ENCODE measurements at places on chromosomes 12 and 14.
A peak's percentile ranks its signal among the peaks of the same experiment; 100 is the strongest.

- DNase-seq, result no peak
These were observed 3.6 kb downstream of the GOLGA3 start for GRCh38 chr12:132825089-132825488.

DNA sequence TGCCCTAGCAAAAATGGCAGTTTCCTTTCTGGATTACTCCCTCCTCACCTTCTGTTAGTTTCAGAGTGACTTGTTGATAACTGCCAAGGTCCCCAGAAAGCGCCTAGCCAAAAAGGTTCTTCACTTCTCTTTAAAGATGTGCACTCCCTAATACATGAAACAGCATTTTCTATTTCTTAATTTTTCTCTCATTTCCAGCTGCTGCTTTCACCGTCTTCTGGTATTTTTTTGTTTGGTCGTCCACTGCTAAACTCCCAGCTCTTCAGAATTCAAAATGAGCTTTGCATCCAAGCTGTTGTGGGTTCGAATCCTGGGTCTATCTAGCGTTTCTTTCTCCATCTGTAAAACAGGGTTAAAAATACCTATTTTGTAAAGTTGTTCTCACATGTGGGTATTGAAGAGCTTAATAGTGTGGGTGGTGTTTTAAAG is 397 bp upstream of the BORCS5 start:
- no peak for DNase-seq

GRCh38 chr14:58639842-58640484 is 2.2 kb downstream of the DACT1 start:
- DNase-seq, result no peak

DNA sequence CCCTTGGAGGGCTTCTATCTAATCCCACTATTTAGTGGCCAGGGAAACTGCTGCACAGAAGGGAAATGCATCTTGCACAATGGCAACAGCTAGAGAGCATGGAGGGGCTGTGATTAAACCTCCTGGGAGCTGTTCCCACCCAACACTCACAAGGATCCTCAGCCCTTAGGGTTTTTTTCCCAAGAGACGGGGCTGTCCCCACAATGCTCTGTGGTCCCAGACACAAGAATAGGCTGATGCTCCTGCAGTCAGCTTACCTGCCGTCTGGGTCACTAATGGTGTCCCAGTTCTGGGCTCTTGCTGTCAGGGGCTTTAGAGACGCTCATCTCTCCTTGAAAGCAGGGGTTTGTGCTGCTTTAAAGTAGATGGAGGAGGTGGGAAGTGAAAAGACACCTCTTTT is 4.6 kb downstream of the SERPINA1 start:
- no peak for DNase-seq

DNA sequence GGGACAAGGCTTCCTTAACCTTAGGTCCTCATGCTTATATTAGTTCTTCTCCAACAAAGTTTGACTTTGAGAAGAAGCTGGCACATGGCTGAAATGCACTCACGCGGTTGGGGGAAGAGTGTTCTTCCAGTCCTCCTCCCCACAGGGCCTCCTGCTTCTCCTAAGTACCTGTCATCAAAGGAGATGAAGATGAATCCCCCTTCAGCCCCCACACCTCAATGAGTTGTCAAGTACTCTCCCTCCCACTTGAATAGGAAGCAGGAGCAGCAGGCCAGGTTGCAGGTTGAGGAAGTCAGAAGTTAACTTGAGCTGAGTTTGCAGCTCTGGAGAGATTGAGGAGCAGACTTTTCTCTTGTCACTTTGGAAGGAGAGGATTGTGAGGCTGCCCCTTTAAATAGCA is 2.9 kb upstream of the PDE1B start:
- DNase-seq, result no peak

DNA sequence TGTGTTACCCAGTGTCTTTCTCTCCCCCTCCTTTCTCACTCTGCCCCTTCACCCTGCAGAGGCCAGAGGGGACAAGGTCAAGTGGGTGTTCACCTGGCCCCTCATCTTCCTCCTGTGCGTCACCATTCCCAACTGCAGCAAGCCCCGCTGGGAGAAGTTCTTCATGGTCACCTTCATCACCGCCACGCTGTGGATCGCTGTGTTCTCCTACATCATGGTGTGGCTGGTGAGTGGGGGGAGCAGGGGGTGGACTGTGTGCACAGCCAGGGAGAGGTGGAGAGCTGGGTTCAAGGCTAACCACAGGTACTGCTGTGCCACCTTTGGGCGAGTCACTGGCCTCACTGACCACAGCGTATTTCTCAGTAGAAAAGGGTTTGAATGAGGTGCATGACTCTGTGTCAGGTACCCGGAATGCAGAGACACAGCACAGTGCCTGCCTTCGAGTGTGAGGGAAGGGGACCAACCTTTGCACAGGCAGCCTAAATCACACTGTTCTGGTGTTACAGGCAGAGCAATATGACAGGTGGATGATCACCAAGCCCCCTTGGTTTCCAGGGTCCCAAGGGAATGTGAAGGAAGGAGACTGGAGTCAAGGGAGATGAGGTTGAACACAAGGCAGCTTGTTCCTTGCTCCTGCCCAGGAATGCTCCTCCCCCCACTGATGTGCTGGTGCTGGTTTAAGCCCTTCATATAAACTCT is 30.8 kb upstream of the RIN3 start:
- DNase-seq, result no peak

GRCh38 chr14:85093631-85094330 is 436.2 kb upstream of the FLRT2 start:
- DNase-seq, result no peak

DNA sequence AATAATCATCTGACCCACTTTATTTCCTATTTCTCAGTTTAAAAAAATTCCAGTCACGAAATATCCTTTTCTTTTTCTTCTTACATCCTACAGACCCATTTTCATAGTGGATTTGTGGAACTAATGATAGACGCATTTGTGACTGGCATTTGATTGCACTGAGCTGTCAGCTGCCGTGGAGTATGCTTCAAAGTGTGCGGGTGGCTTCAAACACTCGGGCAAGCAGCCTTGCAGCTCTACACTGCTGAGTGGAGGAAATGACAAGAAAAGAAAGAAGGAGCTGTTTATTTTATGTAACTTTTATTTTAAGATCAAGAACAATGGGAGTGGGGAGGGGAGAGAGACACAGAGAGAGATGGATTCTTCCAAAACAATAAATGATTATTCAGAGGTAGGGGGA is 112.8 kb upstream of the NAP1L1 start:
- no peak for DNase-seq

DNA sequence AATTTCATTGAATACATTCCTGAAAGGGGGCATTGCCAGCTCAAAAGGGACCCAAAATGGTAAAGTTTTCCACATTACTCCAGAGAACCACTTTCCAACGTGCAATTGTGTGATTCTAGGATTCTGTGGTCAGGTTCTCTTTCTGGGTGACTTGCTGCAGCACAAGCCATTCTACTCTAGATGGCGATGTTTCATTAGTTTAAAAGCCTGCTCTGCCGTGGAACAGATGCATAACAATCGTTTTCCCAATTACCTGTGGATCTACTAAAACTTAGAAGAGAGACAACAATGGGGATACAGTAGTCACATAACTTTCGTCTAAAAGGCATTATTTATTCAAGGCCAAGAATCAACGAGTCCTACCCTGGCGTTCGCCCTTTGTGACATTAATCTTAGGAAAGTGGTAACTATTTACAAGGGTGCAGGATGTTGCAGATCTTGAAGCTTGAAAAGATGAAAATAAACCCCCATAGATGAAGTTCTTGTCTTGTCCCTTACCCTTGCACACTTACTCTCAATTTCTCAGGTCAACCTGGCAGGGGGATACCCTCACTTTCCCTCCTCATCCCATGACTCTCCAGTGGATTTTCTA is 400.9 kb downstream of the SNAPC1 start:
- peak; percentile 14 for DNase-seq

- no peak for DNase-seq
These were observed 216.8 kb downstream of the TTC8 start for GRCh38 chr14:89041257-89041582.

- DNase-seq, result no peak
These were observed 95.7 kb downstream of the SAMD4A start for GRCh38 chr14:54662491-54663133.

DNA sequence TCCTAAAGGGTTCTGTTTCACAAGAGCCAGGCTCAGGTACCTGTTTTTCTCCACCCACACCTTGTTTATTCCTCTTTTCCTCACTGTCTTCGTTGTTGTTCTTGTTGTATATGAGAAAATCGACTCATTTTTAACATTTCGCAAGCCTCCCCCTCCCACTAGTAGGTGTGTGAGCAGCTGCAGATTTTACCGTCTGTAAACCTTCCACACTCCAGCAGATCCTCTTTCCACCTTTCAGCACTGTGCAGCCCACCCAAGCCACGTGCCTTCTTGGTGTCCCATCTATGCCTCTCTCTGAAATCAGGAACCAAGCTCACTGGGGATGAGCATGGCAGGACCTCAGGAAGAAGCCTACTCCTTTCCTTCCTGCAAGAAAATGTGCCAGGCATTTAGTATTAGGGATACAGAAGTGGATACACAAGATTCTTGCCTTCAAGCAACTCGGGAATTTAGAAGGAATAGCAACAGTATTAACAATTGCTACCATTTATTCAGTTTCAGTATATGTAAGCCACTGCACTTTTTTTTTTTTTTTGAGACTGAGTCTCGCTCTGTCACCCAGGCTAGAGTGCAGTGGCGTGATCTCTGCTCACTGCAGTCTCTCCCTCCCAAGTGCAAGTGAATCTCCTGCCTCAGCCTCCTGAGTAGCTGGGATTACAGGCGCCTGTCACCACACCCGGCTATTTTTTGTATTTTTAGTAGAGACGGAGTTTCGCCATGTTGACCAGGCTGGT is 113.6 kb downstream of the CHST11 start:
- DNase-seq, result no peak

DNA sequence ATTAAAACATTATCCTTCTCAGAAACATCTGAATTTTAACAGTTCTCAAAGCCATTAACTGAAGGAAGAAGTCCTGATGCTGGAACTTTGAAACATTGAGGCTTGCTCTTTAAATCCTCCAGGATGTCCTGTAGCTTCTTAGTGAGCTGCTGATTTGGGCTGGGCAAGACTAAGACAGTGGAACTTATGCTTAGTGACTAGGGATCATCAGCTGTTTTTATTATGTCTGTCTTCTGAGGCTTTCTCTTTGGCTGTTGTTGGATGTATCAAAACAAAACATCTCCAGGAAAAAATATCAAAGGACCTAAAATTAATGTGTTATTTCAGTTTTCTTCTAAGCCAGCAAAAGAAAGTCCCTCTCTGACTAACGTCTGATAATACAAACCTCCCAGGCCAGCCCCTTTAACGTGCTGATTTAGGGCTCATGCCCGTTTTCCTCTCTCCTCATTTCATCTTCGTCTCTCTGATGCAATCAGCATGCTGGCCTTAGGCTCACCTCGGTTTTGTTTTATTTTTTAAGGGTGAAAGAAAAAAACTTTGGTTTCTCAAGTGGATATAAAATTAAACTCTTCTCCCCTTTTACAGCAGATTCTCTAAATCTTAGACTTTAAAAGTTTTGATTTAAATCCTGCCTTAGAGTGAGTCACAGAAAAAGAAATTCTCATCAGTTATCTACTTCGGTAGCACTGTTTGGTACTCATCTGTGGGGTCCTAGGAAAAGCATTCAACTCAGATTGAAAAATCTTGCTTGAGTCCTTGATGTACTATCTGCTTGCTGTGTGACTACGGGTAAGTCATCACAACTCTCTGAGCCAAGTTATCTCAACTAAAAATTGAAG is 106.2 kb upstream of the CCDC91 start:
- DNase-seq, result no peak

DNA sequence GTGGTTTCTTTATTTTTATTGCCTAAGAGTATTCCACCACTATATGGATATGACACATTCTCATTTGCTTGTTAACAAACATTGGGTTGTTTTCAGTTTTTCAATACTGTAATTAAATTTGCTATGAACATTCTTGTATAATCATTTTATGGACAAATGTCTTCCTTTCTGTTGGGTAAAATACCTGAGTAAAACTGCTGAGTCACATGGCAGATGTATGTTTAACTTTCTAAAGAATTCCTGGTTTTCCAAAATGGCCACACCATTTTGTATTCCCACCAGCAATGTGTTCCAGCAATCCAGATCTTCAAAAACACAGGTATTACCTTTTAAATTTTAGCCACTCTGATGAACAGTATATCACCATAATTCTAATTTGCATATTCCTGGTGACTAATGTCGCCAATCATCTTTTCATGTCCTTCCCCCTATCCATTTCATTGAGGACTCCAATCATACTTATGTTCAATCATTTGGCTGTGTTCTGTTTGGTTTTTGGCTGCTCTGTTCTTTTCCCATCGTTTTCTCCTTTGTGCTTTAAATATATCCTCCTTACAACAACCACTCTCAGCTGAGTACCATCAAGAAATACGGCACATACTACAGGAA is 36.0 kb downstream of the CDK17 start:
- no peak for DNase-seq

DNA sequence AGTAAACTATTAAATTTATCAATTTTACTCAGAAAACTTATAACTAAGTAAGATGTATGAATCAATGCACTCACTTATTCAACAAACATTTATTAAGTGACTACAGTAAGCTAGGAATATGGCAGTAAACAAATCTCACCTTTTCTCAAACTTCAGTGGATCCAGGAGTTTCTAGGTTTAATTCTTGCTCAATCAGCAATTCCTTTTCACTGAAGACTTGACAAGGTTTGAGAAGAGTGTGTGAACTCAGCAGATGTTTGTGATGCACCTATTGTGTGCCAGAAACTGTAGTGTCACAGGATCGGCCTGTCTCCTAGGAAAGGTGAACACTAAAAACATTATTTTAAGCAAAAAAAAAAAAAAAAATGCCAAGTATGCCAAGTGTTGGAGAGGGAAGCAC is 167.8 kb downstream of the ALG10 start:
- DNase-seq, result no peak

DNA sequence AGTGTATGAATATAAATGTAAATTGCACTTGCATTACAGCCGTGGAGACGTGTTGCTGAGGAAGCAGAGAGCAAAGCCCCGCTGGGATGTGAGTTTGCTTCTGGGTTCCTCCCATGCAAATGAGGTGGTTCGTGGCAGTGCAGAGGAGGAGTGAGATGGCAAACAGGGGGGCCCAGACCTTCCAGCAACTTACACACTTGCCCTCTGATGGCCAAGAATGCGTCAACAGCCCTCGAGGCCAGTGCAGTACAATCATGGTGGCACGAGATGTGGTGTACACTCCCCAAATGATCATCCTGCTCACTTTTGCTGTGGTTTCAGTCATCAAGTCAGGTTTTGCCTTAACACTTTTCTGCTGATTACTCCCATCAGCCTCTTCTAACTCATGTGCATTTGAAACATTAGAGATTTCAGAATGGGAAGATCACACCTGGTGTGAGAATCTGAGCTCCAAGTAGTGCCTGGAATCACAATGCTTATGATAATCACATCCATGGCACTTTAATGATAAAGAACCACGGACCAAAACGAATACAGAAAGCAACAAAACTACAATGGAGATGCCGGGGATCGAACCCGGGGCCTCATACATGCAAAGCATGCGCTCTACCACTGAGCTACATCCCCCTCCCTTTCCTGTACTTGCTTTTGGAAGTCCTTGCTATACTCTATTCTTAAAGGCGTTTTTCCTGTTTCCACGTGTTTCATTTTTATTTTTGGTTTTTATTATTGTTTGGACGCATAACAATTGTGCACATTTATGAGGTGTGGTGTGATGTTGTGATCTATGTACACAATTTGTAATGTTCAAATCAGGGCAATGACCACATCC is 7.0 kb upstream of the UBC start:
- peak; percentile 82 for DNase-seq

- peak; percentile 91 for DNase-seq
These were observed at the start of gene ACVR1B for GRCh38 chr12:51951199-51951842. Gene ACVR1B (plus strand): TSS chr12:51951699. CDS start chr12:51951744, 45 bp downstream.

All from CD4-positive, alpha-beta T cell treated with Interleukin-21 for 1 hour (primary cell).